KG1 (cell line): ENCODE measurements at places on chromosomes 5 and 9.

- no peak for DNase-seq
Measured at GRCh38 chr5:95564450-95564849, 9.5 kb downstream of the ARSK start.

GRCh38 chr9:136249877-136250559 is 4.4 kb upstream of the QSOX2 start:
- no peak for DNase-seq

DNA sequence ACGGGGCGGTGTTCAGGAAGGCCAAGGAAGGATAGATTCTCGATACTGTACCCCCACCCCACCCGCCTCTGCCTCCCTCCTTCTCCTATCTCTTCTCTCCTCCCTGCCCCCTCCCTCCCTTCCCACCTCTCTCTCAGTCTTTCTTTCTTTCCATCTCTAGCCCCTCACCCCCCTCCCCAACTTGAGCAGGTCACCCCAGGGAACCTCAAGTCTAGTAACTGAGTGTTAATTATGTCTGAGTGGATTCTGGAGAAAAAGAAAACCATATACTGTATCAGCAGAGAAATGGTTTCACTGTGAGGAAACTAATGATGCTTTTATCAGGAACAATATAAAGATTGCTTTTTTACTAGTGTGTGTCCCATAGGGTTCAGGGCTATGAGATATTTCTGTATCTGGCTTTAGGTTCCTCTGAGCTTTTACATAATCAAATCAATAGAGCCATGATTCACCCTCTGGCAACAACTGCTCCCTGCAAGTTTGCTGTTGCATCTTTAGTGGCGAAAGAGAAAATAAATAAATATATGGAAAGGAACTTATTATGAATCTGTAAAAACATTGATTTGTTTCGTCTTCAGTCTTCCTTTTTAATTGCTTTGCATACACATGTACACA is 639.7 kb downstream of the CCDC171 start:
- DNase-seq: no peak

GRCh38 chr9:124477648-124478285 is 27.5 kb downstream of the ADGRD2 start:
- DNase-seq: no peak

GRCh38 chr5:76692651-76693050 is 23.3 kb upstream of the F2R start:
- DNase-seq: no peak

DNA sequence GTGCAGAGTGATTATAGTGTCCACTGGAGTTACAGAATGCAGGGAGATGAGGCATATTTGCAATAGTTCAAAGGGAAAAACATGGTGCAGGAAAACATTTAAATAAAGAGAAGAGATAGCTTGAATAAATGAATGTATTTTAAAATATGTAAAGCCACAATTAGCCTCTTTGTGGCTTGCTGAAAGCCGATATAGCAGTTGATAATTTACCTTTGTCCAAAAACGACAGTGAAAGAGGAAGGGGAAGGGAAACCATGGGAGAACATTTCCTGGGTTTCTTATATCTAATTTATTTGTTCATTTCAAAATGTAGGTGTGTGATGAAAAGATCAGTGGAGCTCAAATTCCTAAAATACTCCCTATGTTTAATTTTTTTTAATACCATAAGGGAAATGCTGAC is 156.1 kb downstream of the DENND1A start:
- no peak for DNase-seq

DNA sequence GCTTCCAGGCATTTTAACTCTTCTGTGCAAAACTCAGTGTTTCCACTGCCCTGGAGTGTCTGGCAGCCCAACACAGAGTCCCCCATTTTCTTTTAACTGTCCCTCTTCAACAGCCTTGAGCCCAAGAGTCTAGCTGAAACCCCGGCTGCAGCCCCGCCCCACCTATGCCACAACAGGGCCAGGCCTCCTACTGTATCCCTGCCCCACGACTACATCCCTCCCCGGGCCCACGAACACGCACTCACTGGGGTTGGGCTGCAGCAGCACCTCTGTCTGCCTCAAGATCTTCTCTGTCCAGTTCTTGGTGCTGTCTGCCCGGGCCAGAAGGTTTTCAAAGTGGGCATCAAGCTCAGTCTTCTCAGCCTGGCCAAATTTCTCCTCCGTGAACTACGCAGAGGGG is 6.1 kb downstream of the SH3GLB2 start:
- no peak for DNase-seq

DNA sequence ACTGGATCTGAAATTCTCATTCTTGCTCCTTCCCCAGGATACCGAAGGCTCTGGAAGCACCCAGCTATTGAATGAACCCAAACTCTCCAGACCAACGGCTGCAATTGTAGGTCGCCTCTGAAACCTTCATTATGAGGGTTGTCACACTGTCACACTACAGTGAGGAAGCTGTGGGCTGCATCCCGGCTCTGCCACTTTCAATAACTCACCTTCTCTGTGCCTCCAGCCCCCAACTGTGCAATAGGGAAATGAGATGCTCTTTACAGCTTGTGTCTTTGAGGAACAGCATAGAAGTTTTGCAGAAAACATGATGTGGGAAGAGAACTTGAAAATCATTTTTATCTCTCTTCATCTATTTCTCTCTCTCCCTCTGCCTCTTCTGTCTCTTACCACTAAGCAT is 69.6 kb upstream of the TGFBR1 start:
- no peak for DNase-seq

- no peak for DNase-seq
Measured at GRCh38 chr9:100229136-100229535, 123.6 kb downstream of the TEX10 start.

DNA sequence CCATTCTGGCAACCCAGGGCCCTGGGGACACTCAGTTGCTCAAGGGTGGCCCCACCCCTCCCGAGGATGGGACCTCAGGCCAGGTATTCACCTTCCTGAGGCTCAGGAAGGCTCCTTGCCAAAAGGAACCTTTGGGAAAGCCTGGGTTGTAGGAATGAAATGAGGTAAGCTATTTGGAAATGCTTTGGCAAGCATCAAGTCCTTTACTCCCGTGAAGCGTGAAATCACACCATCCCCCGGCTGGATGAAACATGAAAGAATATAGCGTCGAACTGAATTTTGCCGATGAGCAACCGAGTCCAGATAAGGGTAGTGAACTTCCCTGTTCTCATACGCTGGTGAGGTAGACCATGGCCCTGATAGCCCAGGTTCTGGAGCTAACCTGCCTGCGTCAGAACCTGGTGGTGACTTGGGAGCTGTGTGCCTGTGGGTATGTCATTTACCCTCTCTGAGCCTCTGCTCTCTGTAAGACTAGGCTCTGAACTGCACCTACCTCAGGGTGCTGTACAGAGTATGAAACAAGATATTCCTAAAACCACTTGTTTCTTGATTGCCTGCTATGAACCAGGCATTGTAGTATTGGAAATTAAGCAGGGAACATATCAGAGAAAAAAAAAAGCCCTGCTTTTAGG is 105.3 kb upstream of the BOD1 start:
- DNase-seq: no peak

GRCh38 chr9:126501383-126502331 is 112.1 kb upstream of the LMX1B start:
- no peak for DNase-seq

DNA sequence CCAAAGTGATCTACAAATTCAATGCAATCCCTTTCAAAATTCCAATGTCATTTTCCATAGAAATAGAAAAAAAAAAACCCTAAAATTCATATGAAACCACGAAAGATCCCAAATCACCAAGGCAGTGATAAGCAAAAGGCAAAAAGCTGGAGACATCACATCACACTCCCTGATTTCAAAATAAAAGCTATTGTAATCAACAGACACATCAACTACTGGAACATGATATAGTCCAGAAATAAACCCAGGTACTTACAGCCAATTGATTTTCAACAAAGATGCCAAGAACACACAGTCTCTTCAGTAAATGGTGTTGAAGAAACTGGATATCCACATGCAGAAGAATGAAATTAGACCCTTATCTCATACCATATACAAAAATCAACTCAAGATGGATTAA is 224.0 kb downstream of the WDR70 start:
- no peak for DNase-seq
